Chondrocyte (in vitro differentiated cells): ENCODE measurements at places on chromosomes 6 and 20.

GRCh38 chr20:38557174-38557573, 23.8 kb upstream of the ADIG start:
- no peak for DNase-seq

- no peak for DNase-seq
Measured at GRCh38 chr6:133166766-133167165, 74.4 kb upstream of the EYA4 start.

GRCh38 chr6:42624601-42625000, 60.8 kb downstream of the UBR2 start:
- DNase-seq: no peak

DNA sequence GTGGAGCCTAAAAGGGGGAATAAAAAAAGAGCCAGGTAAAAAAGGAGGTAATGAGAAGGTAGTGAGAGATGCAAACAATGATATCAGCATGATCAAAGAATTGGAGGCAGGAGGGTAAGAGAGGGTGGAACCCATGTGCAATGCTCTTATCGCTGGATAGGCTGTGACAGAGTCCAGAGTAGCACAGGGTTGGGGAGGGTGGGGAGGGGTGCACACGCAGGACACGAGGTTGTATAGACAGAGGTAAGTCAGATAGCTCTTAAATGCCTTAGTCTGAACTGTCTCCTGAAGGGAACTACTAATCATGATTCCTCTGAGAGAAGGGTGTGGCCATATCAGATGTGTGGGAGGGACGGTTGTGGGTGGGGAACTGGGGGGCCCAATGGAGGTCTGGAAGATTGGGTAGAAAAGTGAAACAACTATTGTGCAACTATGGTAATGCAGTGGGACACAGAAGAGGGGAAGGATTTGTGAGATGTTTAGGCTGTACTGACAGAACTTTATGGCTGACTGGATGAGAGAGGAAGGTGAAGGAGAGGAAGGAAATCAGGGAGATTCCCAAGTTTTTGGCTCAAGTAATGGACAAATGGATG, 354.8 kb downstream of the BTBD9 start:
- DNase-seq: no peak

GRCh38 chr20:58711266-58712051, 18.9 kb downstream of the NPEPL1 start:
- peak; percentile 84 for DNase-seq

- DNase-seq: no peak
Measured at GRCh38 chr6:67933278-67933677, 701.8 kb upstream of the ADGRB3 start.

- DNase-seq: no peak
Measured at GRCh38 chr6:156977527-156978291, 200.5 kb downstream of the ARID1B start.

DNA sequence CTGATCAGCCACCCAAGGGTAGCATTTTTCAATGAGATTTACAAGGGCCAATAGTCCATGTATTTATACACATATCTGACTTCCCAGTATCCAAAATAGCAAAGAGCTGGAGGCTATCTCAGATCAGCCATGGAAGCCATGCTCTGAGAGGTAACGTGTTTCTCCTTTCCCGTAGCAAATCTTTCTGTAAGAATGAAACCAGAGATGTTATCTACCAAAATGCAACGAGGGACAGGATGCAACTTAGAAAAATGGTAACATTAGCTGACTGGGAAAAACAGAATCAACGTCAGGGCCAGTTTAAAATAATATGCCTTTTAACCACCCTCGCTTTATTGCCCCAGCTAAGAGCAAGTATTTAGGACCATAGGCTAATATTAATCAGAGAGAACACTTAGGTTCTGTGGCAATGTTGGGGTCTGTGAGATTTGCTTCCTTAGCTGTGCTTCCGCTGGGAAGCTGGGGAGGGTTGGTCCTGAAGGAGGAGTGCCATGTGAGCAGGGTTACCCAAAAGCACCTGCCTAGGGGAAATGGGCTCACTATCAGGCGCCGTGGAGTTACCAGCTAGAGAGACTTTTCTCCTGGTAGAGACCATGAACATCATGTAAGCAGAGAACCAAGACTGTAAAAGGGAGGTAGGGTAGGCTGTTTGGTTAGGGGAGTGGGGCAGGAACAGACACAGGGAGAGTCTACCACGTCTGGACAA, 1.2 kb downstream of the ZNF831 start:
- DNase-seq: no peak

DNA sequence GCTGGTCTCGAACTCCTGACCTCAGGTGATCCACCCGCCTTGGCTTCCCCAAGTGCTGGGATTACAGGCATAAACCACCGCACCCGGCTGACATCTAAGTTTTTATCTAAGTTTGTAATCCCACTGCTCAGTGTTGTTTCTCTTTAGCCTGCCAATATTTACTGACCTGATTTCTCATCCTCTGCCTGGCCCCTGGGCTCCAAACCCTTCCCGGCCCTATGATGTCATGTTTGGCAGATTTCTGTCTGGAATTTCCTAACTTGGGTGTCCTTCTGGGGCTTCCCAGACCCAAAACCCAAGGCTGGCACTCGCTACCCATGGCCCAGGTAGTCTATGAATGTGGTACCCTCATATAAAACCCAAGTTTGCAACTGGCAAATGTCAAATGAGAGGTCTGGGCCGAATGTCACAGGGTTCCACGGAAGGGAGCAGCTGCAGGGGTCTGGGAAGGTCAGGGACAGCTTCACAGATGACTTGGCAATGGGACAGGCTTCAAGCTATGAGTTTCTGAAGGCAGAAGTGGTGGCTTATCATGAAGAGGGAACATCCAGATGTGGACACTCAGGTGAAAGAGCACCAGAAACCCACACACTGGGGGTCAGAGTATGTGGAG, 54.9 kb downstream of the TMEM170B start:
- DNase-seq: no peak

DNA sequence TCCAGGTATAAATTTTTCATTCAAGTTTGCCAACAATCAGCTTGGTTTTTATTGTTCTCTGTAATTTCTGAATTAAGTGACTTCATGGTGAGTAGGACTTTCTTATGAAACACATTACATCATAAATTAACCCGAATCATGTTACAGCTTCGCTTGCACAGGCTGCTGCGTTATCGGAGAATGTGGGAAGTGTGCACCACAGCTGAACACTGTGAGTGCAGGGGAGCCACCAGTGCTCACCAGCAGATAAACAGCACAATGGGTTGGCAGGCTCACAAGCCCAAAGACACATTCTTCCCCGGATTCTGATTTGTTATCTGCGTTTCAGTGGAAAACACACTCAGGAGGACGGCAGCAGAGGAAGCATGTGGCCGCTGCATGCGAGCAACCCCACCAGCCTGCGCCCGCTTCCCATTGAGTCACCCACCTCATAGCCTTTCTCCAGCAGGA, 121.1 kb downstream of the GMDS start:
- DNase-seq: no peak

DNA sequence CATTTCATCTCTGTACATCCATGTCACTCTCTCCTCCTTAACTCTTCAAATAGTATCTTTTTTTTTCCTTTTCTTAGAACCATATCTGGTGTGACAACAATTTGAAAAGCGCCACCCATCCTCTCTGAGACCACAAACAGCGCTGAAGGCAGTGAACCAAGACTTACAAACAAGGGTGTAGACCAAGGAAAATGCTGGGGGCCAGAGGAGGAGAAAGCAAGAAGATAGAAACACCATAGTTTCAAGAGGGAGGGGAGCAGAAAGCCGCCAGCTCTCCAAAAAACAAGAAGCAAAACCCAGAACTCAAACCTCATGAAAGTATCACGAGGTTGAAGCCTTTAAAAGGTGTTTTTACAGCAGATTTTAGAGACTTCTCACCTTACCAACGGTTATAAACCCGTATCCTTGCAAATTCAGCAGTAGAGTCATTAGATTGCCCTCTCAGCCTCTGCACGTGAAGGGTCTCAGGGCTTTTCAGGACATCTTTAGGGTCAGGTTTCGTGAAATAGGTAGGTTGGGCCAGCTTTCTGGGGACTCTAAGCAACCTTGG, 13.3 kb upstream of the RIPOR2 start:
- DNase-seq: no peak

DNA sequence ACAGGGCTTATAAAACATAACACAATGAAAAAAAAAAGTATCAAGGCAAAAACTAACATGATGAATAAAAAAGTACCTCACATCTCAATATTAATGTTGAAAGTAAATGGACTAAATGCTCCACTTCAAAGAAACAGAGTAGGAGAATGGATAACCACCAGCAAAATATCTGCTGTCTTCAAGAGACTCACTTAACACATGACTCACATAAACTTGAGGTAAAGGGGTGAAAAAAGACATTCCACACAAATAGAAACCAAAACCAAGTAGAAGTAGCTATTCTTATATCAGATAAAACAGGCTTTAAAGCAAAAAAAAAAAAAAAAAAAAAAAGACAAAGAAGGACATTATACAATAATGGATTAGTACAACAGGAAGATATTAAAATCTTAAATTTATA, 86.9 kb downstream of the TBC1D32 start:
- DNase-seq: no peak

GRCh38 chr6:47646689-47647088, 51.7 kb upstream of the ADGRF4 start:
- DNase-seq: no peak

DNA sequence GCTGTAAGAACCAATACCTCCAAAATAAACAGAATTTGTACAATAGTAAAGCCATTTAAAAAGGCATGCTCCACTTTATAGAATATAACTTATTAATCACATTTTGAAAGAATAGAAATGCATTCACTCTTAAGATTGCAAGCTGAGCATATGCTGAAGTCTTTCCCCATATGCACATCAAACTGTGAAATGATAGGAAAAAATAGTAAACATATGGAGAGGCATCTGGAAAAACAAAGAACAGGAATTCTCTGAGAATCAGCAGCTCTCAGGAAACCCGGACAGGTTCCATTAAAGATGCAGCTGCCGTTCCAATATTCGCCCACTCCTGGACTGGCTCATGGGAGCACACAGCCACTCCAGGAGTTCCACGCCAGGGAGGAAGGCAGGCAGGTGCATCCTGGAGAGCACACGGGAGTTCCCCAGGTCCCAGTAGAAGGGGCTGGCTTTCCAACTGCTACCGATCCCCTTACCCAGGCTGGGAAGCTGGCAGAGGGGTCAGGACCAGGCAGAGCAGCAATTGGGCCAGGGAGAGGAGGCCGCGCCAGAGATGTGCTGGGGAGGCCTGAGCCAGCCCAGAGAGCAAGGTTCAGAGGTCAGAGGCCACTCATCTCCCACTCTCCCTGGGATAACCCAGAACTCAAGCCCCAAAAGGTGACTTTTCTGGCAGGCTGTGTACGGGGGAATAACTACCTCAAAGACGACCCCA, 111.1 kb downstream of the DLL1 start:
- no peak for DNase-seq

GRCh38 chr6:152932865-152933264, 50.0 kb downstream of the FBXO5 start:
- DNase-seq: no peak

DNA sequence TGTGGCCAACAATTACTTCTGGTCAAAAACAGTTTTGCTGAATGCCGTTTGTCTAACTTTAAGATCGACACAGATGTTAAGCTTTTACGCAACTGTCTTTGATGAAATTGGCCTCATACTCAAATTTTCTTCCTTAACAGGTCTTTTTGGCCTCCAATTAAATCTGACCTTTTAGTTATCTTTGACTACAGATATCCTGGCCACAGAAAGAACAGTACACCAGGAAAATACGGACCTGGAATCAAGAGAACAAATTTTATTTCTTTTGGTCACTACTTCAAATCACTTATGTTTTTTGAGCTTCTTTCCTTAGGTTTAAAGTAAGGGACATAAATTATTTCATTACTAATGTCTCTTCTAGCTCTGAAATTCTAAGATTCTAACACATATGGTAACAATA, 49.8 kb downstream of the IBTK start:
- DNase-seq: no peak

- DNase-seq: no peak
Measured at GRCh38 chr6:127776320-127776719, 124.5 kb downstream of the THEMIS start.

GRCh38 chr20:33602826-33603590, 59.1 kb upstream of the C20orf144 start:
- DNase-seq: no peak

- no peak for DNase-seq
Measured at GRCh38 chr6:168247443-168248147, 72.0 kb downstream of the DACT2 start.

DNA sequence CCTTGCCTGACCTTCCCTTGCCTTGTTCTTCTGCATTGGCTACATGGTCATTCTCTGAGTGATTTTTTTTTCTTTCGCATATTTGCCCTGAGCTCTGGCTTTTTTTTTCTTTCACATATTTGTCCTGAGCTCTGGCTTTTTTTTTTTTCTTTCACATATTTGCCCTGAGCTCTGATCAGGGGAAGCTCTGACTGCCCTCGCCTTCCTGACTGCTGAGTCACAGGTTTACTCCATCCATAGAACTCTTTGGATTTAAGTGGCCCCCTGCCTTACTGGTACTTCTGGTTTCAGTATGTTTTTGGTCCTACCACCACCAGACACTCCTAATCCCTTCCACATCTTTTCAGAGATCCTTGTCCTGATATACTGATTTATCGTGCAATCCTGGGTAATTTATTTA, 201.1 kb downstream of the OGFRL1 start:
- no peak for DNase-seq

DNA sequence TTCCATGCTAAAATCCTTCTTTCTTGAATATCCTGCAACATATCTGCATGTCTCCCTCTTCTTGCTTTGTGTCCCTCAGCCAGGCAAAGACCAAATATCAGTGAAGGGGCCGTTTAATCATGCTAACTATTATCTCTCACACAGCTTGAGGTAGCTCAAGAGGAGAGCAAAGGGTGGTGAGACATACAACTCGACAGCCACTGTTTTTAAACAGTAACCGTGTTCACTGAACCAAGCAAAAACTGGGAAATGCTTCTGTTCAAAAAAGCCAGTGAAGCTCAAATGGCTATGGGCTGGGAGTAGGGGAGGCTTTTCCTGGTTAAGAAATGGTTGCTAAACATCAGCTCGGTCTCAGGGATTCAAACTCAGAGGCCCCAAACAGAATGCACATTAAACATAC, 83.4 kb downstream of the MAP7 start:
- DNase-seq: no peak

DNA sequence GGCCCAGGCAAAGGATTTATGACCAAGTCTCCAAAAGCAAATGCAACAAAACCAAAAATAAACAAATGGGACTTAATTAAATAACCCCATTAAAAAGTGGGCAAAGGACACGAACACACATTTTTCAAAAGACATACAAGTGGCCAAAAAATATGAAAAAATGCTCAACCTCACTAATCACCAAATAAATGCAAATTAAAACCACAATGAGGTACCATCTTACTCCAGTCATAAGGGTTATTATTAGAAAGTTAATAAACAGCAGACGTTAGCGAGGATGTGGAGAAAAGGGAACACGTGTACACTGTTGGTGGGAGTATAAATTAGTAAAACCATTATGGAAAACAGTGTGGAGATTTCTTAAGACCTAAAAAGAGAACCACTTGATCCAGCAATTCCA, 71.1 kb downstream of the CEP162 start:
- no peak for DNase-seq
